ENCODE measurements at places on chromosomes 4 and X. TPM values are rescaled to one million over a fixed set of nuclear protein-coding genes. Genes with fewer than 3 reads are reported as not detected.

BANK1 gene
- total RNA-seq: 1.1 TPM

DNA sequence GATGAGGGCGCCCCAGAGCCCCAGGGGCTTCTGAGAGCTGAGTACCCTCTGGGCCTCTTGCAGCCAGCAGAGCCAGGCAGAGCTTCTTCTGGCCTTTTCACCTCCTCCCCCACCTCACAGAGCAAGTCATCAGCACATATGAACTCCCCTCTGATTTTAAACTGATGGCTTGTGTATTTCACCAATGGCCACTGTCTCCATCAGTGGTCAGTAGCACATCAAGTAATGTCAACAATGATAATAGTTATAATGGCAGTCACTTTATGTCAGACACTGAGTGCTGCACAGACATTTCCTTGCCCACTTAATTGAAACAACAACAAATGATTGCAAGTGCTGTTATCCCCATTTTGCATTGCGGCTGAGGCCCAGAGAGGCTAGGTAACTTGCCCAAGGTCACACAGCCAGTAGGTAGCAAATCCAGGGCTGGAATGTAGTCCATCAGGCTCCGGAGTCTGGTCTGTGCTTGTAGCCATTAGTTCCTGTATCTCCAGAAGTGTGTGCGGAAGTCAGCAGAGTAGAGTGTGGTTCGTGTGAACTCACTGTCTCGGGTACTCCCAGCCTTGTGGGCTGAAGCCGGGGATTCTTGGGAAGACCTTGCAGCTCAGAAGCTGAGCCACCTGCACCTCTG is 3.0 kb downstream of the ATP2B3 start:
- no peaks in the 10 kb centered on the region for H3K36me3 ChIP-seq
- no peak overlapping the region for H3K4me3 ChIP-seq
- no peak for DNase-seq

DNA sequence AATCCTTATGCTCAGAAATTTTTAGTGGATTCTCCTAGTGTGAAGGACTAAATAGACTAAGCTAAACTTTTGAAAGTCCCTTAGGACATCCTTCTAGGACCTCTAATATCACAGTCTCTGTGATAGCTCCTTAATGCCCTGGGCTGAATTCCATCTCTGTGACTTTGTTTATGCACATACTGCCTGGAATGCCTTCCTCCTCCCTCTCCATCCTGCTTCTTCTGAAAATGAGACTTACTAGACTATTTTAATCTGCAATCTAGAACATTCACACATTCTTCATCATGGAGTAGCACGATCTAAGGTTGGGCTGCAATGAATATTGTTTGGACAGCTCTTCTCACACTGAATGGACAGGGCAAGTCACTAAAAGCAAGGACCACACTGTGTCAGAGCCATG is 65.0 kb upstream of the MSX1 start:
- no peak for DNase-seq
- H3K36me3 ChIP-seq: no peaks in the 10 kb centered on the region
- no peak overlapping the region for H3K27ac ChIP-seq
- 0 out of 2 replicates have a peak, but pooled peaks cover 4% of the 10 kb centered on the region for H3K27me3 ChIP-seq
- H3K4me1 ChIP-seq: no peaks in the 10 kb centered on the region
- no peak overlapping the region for H3K4me3 ChIP-seq

DNA sequence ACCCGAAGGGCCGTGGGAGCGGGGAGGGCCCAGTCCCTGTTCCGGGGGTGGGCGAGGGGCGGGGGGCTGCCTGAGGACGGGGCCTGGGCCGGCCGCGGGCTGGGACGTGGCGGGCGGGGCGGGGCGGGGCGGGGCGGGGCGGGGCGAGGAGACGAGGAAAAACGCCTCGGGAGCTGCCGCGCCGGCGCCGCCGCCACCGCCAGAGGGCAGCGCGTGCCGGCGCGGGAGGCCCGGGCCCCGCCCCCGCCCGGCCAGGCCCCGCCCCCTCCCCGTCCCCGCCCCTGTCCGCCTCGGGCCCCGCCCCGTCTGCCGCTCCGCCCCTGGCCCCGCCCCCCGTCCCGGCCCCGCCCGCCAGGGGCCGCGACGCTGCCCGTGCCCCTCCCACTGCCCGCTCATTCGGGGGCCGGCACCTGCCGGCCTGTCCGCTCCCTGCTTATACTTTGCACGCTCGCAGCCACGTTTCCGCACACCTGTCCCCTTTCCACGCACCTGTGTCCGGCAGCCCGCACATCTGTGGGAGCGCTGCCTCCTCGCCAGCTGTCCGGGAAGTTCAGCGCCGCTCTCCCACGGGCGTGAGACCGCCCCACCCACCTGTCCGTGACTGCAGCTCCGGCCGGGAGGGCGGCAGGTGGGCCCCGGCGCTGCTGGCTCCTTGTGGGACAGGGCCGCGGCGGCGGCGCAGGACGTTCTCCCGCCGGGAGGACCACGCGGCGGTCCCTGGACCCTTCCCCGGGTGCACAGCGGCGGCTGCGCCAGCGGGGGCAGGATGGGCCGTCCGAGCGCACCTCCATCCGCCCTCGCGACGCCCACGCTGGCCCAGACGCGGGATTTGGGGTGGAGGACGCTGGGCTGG is 1.7 kb upstream of the FGFRL1 start:
- peaks cover 13% of the 10 kb centered on the region for H3K36me3 ChIP-seq
- H3K27me3 ChIP-seq: peaks cover 10% of the 10 kb centered on the region
- no peak overlapping the region for H3K27ac ChIP-seq
- DNase-seq: peak; percentile 66
- peak overlapping the region; percentile 59 for H3K4me3 ChIP-seq
- H3K4me1 ChIP-seq: peaks cover 18% of the 10 kb centered on the region

DNA sequence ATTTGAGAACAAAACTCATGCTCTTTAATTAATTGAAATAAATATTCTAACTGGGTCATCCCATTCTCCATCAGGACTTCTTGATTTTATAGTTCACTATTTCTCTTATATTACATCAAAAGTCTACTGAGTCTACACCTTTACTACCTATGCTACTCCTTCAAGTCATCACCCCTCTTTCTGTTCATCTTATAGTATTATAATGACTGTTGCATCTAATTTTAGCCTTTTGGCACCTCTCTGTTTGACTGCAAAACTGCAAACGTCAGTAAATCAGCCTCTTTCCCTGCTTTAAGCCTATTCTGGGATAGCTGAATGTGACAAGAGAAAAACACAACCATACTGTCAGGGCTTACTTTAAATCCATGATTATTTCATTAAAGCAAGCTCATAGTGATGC is 639.1 kb downstream of the GABRG1 start:
- H3K4me1 ChIP-seq: peaks cover 5% of the 10 kb centered on the region
- no peak overlapping the region for H3K27ac ChIP-seq
- H3K36me3 ChIP-seq: no peaks in the 10 kb centered on the region
- no peaks in the 10 kb centered on the region for H3K27me3 ChIP-seq
- DNase-seq: no peak

GRCh38 chrX:11589641-11590040 is 76.1 kb downstream of the ARHGAP6 start:
- H3K36me3 ChIP-seq: no peaks in the 10 kb centered on the region
- no peak for DNase-seq
- no peak overlapping the region for H3K27ac ChIP-seq
- no peaks in the 10 kb centered on the region for H3K4me1 ChIP-seq

KLF3 gene
- total RNA-seq: 25.9 TPM

TCEANC gene
- 3.5 TPM for total RNA-seq

- DNase-seq: no peak
- H3K4me3 ChIP-seq: no peak overlapping the region
- H3K27ac ChIP-seq: no peak overlapping the region
- H3K27me3 ChIP-seq: no peaks in the 10 kb centered on the region
- H3K36me3 ChIP-seq: no peaks in the 10 kb centered on the region
These were observed 225.8 kb upstream of the TEX13C start for GRCh38 chrX:125093852-125094251.
